ENCODE measurements at places on chromosomes 2 and 18.

GRCh38 chr2:143282684-143283083, 153.5 kb downstream of the ARHGAP15 start:
- peak; percentile 8 for DNase-seq

DNA sequence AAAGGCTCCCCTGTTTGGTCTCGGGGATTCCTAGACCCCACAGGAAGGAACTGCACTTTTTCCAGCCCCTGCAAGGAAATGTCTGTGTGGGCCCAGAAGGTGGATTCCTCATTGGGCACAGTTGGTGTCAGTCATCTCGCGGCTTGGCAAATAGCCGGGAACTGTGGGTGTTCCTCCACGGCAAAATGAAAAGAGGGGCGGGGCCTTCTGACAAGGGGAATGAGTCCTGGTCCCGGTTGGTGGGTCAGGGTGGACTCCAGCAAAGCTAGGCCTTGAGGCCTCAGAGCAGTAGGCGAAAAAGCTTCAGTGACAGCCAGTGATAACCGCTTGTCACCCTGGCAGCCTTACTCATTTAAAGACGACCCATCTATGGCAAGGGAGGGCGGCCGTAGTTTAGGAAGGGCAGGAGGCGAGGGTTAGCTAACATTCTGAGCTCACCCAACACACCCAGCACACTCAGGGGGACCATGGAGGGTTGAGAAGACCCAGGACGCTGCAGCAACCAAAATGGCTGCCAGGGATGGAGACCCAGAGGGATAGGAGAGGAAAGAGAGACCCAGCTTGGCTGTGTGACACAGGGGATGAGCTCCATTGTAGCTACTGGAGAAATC, 16.5 kb downstream of the SLC4A3 start:
- DNase-seq = no peak

DNA sequence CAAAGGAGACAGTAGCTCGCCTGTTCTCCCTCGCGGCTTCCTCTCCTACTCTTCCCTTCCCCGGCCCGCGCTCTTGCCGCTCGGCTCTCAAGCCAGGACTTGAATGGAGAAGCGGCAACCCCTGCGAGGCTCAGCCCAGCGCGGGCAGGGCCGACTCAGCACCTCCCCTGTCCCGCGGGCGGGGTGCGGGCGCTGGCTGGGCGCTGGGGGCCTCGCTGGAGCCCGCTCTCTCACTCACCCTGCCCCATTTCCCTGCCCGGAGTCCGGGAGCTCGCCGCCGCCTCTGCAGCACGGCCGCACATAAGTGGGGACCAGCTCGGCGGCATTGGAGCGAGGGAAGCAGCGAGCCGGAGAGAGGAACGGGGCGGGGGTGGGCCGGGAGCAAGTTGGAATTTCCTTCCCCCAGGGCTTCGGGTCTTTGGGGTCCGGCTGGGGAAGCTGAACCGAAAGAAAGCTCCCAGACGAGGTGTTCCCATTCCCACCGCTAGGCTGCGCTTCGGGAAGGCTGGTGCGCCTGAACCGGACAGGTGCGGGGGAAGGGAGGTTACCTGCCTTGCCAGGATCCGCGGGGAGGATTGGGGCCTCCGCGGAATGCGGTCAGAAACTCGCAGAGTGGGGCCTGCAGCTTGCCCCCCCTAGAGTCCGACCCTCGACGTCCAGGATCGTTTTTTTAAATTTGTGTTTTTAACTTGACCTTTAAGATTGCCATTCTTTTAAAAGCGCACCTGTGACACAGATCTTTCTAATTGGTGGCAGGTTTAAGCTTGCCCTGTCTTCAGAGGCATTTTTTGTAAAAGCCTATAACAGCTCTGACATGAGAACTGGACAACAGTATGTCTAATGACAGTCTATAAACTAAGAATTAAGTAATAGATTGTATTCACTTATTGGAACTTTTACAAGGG, at the start of gene COBLL1:
Gene COBLL1 (minus strand): TSS at position 105 of the 905 bp plus-strand sequence. CDS start 627 bp downstream, outside the sequence.
- peak; percentile 84 for DNase-seq

DNA sequence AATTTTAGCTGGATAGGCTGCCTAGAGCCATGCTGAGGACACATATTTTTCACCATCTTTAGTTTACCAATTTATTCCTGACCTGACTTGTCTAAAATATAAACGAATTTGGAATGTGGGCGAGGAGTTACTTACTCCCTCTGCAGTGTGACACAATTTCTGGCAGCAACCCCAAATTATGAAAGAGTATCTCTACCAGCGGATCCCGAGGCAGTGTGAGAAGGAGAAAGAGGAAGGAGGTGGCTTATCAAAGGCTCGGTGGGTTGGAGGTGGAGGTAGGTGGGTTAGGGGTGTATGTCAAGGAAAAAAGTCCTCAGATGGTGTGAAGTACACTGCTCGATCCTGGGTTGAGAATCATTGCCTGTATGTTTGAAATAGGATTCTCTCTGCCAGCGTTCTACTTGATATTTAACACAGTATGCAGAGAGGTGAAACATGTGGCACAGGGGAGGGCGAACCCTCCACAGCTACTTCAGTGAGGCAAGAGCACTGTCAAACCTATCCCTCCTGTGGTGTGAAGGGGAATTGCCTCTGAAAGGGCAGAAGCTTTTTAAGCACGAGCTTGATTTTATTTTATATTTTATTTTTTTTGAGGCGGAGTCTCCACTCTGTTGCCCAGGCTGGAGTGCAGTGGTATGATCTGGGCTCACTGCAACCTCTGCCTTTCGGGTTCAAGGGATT, 76.0 kb downstream of the RFTN2 start:
- DNase-seq = no peak

- no peak for DNase-seq
Observed at GRCh38 chr2:183505911-183506310, 381.7 kb downstream of the NUP35 start.

DNA sequence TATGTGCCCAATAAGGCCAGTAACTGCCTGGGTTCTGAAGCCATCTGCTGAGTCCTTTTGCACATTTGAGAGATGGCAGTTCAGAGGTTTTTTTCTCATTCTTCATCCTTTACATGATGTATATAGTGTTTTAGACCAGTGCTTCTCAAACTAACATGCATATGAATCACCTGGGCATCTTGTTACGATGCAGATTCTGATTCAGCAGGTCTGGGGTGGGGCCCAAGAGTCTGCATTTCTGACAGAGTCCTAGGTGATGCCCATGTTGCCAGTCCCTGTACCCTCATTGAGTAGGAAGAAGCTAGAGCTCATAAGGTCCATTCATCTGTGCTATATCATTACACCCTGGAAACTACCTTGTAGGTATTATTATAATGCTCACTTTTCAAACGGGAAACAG, 3.8 kb downstream of the SMYD5 start:
- DNase-seq = no peak

DNA sequence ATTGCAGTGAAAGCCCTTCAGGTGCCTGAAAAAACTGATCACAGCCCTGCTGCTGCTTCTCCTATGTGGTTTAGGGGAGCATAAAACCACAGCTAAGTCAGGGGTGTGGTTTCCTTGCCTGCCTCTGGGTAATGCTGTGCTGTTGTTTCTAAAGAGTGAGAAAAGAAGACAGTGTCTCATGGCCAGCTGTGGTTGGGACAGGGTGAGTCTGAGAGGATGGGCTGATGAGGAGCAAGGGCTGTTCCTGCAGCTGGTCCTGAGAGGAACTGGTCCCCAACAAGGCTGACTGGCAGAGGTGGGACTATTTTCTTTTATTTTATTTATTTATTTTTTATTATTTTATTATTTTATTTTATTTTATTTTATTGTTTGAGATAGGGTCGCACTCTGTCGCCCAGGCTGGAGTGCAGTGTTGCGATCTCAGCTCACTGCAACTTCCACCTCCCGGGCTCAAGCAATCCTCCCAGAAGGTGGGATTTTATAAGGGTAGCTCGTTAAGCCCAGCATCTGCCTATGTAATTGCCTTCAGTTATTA, 236.7 kb downstream of the FHOD3 start:
- no peak for DNase-seq

DNA sequence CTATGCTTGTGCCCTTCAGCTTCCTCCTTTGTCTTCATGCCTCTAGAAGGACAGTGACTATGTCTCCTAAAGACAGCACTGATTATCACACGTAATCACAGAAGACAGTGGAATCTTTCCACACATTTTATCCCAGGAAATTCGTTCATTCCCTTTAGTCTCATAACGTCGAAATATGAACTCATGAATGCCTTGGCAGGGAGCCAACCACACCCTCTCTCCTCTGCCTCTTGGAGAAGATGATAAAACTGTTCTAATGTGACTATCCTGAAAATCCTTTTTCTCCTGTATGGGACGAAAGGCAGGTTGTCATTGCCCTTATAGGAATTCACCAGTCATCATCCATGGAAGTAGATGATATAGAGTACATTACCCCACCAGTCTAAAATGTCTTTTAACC, 726.6 kb upstream of the FANCL start:
- DNase-seq = no peak

GRCh38 chr2:96564026-96564425, 27.5 kb downstream of the ARID5A start:
- DNase-seq = no peak
